ENCODE measurements at places on chromosomes 2 and 18. TPM values are rescaled to one million over a fixed set of nuclear protein-coding genes. Genes with fewer than 3 reads are reported as not detected.

POTEJ gene
- 0.26 TPM for total RNA-seq

SERPINB4 gene
- total RNA-seq: not detected

PHLPP1 gene
- total RNA-seq: 4.0 TPM

LHCGR gene
- not detected for total RNA-seq

ALLC gene
- total RNA-seq: not detected

ACADL gene
- total RNA-seq: not detected

CCDC141 gene
- total RNA-seq: 3.7 TPM

ZBTB14 gene
- 18.1 TPM for total RNA-seq

KIAA1328 gene
- 4.6 TPM for total RNA-seq

PHOSPHO2 gene
- total RNA-seq: 2.7 TPM

R3HDM1 gene
- total RNA-seq: 3.4 TPM

B4GALT6 gene
- total RNA-seq: 5.0 TPM

EFHD1 gene
- not detected for total RNA-seq

PJVK gene
- total RNA-seq: 0.69 TPM

CNTNAP5 gene
- total RNA-seq: under 0.01 TPM

SERPINB11 gene
- not detected for total RNA-seq

TFCP2L1 gene
- not detected for total RNA-seq

MC4R gene
- not detected for total RNA-seq

ATP8B1 gene
- total RNA-seq: 31.9 TPM

ZNF892 gene
- 3.6 TPM for total RNA-seq

HOXD13 gene
- under 0.01 TPM for total RNA-seq

C2orf15 gene
- total RNA-seq: 0.11 TPM

MEP1B gene
- 0.09 TPM for total RNA-seq

KLF7 gene
- 14.5 TPM for total RNA-seq

MC5R gene
- total RNA-seq: not detected

TANK gene
- total RNA-seq: 66.3 TPM

ACOXL gene
- total RNA-seq: not detected

ANKZF1 gene
- total RNA-seq: 22.2 TPM

SCN9A gene
- total RNA-seq: 0.54 TPM

CPO gene
- total RNA-seq: not detected

TET3 gene
- 4.4 TPM for total RNA-seq

AQP12A gene
- not detected for total RNA-seq

SESTD1 gene
- 62.6 TPM for total RNA-seq

All from dermis lymphatic vessel endothelial cell (primary cell).